ENCODE measurements at places on chromosomes 3 and 15.
A peak's percentile ranks its signal among the peaks of the same experiment; 100 is the strongest.

GRCh38 chr3:159764490-159765029 lies 224.1 kb upstream of the IL12A start:
- no peak for DNase-seq

DNA sequence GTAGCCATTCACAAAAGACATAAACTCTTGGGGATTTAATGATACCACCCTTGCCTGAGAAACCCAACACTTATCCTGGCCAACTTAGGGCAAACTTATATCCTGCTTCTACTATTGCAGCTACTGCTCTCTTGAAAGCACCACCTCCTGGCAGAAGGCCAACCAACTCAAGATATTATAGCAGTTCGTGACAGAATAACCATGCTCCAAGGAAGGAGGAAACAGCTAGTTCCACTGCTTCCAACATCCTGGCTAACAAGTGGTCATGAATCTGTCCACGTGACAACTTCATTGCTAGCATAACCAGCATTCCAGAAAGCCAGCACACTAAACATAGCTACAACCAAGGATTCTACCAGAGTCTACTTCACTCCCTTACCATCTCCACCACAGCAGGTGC lies 1037.5 kb downstream of the TBL1XR1 start:
- no peak for DNase-seq

- no peak for DNase-seq
Observed at GRCh38 chr15:77421370-77421700, 647 bp downstream of the HMG20A start.

GRCh38 chr15:48675436-48675835 lies 29.9 kb upstream of the FBN1 start:
- no peak for DNase-seq

DNA sequence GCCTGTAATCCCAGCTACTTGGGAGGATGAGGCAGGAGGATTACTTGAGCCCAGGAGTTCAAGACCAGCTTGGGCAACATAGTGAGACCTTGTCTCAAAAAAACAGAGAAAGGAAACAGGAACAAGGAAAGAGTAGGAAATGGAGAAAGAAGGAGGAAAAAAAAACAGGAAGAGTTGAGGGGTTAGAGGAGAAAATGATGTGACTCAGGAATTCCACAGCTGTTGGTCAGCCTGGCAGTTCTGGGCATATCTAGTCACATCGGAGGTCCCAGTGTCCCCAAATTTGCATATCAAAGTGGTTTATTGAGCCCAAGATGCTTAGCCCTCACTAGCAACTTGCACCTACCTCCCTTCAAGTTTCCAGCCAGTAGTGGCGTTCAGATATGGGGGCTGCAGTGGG lies 18.8 kb upstream of the JMJD7 start:
- DNase-seq, result no peak

DNA sequence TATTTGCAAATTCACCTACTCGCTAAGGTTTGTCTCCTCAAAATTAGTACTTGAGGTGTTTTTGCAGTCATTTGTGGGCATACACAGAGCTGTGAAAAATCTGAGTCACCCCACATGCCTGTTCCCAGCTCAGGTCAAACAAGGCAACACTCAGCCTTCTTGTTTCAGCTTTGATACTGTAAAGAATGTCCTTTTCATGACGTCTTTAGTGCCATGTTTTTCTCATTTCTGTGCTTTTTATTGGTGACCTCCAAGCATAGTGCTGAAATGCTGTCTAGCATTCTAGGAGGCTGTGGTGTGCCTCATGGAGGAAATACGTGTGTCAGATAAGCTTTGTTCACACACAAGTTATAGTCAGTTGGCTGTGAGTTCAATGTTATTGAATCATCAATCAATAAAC lies 8.8 kb downstream of the CAPN3 start:
- no peak for DNase-seq

- peak; percentile 23 for DNase-seq
Observed at GRCh38 chr15:32029862-32030781, at the start of gene CHRNA7. Gene CHRNA7, plus strand, starts transcription at chr15:32030515. Its CDS starts 80 bp downstream, at chr15:32030595.

GRCh38 chr3:23036728-23037127 lies 166.4 kb upstream of the UBE2E2 start:
- no peak for DNase-seq

DNA sequence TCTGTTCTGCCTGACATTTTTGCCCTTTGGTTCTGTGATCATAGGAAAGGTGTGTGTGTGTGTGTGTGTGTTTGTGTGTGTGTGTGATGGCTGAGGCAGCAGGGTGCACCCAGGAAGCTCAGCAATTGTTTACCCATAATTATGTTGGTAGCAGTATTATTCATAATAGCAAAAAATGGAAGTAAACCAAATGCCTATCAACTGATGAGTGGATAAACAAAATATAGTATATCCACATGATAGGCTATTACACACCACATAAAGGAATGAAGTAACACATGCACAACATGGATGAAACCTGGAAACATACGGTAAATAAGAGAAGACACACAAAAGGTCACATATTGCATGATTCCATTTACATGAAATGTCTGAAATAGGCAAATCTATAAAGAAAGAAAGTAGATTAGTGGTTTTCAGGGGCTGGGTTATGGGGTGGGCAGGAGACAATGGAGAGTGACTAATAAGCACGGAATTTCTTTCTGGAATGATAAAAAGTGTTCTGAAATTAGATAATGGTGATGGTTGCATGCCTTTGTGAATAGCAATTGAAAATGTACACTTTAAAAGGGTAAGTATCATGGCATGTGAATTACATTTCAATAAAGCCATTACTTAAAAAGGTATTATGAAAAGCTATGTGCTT lies 167.2 kb downstream of the POLR2M start:
- no peak for DNase-seq

- no peak for DNase-seq
Observed at GRCh38 chr3:41224120-41224806, 25.0 kb downstream of the CTNNB1 start.

GRCh38 chr3:147173257-147173656 lies 233.1 kb downstream of the ZIC4 start:
- DNase-seq, result no peak

DNA sequence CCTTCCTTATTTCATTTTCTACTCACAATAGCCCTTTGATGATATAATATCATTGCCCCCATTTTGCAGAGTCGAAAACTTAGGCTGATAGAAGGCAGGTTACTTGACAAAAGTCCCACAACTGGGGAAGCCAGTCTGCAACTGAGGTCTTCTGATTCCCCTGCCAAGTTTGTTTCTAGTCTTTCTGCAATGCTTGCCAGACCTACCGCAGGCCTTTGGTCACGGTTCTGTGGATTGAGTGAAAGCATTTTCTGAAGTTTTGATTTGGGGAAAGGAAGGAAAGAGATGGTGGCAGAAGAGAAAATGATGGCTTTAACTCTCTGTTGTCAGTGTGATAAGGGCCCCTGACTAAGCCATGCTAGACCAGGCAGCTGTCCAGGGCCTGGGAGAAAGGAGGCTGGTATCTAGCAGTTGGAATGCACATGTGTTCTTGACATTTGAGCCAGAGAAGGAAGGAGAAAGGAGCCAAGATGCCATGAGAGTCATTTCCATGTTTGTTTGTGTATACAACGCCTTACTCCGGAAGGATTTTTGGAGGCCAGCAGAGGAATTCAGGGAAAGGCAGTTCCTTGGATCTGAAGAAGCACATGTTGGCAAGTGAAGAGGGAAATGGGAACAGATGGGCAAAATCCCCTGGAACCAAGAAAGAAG lies 29.9 kb downstream of the FAH start:
- DNase-seq, result no peak

- DNase-seq, result no peak
Observed at GRCh38 chr15:35466476-35466875, 79.5 kb downstream of the DPH6 start.

DNA sequence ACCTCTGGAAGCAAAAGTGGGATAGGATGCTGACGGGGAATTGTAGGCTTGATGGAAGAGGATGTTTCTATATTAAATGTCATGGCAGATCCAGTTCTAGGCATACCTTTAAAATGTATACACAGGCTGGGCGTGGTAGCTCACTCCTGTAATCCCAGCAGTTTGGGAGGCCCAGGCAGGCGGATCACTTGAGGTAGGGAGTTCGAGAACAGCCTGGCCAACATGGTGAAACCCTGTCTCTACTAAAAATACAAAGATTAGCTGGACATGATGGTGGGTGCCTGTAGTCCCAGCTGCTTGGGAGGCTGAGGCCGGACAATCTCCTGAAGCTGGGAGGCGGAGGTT lies 8.6 kb downstream of the CHD2 start:
- no peak for DNase-seq

DNA sequence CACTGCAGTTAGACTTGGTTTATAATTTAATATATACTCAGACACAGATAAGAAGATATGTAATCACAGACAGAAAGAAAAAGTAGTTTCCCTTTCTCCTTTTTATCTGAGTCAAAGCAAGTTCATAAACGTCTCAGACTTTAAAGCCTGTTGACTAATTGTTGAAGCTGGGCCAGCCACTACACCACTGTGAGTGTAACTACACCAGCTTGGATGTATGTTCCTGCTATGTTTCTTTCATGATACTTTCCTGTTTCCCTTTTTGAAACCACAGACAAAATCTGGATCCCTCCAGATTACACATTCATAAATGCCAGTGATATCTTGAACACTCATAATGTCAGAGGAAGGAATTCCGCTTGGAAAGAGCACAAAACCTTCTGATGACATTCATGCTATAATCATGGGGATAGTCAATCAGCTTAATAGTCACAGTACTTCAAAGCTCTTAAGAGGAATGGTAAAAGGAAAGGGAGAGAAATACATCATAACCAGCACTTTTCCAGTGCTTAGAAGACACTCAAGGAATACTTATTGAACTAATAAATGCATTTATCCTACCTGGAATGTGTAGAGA lies 32.0 kb downstream of the KCNMB2 start:
- DNase-seq, result no peak

DNA sequence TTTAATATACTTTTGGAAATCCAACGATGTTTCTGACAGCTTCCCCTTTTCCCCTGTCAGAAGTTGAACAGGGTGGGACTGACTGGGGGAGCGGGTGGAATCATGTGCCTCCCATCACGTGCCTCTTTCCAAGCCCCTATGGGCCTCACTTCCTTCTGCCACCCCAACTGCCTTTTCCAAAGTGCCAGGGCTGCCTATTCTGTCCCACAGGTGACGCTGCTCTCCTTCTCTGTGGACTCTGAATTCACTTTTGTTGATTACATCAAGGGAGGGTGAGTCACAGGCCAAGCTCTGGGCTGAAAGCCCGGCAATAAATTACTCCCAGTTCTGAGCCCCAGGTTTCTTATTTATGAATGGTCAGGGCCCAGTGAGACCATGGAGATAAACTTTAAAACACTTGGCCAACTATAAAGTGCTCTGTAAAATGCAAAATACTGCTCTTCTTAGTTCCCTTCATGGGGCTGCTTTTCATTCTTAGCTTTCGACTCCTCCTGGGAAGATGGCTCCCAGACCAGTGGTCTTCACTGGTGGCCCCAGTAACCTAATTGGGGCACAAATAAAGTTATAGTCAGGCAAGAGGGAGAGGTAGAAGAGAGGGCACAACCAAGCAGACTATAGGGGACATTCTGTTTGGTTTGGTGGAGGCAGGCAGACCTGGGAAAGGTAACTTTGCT lies 12.3 kb downstream of the CPNE9 start:
- DNase-seq, result no peak

GRCh38 chr15:55802600-55803376 lies 59.8 kb upstream of the PRTG start:
- DNase-seq, result no peak

GRCh38 chr3:124579641-124580040 lies 150.6 kb upstream of the UMPS start:
- no peak for DNase-seq

DNA sequence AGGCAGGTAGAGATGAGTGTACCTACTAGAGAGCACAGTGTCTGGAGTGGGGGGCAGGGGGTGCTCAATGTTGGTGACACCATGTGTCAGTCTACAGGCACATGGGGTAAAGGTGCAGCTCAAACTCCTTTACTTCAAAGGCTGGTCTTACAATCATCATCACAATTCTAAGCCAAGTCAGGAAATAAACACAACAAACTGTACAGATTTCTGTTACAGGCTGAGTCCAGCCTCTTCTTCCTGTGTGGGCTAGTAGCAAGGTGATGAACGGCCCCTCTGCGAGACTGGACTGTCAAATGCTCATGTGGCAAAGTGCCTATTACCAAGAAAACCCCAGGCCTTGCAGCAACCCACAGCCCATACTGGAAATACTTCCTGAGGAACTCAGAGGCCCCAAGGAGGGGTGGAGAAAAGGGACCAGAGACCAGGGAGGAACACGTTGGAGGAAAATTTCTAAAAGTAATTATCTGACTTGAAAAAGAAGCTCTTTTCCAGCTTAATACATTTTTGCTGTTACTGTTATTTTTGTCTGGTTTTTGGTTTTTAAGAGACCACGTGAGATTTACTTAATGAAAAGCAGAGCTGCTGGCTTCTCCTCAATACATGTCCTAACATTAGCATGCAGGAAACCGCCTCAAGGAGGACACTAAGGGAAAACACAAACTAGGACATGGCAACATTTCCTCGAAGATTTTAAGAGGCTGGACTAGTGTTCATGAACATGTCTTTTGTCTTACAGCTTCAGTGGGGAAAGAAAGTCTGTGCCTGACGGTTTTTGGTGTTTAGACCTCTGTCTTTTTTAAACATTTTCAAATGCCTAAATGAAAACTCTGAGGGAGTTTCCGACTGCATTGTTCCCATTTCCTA lies 29.5 kb downstream of the TBC1D2B start:
- DNase-seq, result no peak

DNA sequence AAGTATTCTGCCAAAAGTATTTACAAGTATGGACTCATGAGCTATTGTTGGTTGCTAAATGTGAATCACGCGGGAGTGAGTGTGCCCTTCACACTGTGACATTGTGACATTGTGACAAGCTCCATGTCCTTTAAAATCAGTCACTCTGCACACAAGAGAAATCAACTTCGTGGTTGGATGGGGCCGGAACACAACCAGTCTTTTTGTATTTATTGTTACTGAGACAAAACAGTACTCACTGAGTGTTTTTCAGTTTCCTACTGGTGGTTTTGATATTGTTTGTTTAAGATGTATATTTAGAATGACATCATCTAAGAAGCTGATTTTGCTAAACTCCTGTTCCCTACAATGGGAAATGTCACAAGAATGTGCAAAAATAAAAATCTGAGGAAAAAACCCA lies 30.3 kb downstream of the SYNM start:
- DNase-seq, result no peak

GRCh38 chr15:89409184-89410038 lies 74.8 kb upstream of the POLG start:
- DNase-seq, result no peak

- no peak for DNase-seq
Observed at GRCh38 chr3:48877671-48878070, 21.0 kb downstream of the SLC25A20 start.

DNA sequence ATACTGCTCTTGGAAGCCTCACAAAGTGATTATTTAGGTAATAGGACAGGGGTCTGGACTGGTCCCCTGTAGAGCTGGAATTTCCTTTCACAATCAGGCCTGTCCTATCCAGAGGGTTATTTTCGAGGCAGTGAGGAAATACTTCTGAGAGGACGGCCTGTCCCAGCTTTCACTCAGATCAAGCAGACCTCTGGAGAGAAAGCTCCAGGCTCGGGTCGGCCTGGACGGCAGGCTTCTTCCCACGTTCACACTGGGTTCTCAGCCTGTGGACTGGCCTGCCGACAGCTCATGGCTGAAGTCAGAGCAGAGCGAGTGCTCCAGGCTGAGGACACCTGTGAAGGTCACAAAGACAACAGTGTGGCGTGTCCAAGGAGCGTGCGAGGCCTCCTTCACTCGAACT lies 405.3 kb downstream of the VPS13C start:
- DNase-seq, result no peak

Measured in NCI-H748 treated with DMSO at 0.1 percent for 48 hours (cell line).